Tibial artery (tissue), 4 donors: ENCODE measurements at places on chromosomes 16 and 17.

DNA sequence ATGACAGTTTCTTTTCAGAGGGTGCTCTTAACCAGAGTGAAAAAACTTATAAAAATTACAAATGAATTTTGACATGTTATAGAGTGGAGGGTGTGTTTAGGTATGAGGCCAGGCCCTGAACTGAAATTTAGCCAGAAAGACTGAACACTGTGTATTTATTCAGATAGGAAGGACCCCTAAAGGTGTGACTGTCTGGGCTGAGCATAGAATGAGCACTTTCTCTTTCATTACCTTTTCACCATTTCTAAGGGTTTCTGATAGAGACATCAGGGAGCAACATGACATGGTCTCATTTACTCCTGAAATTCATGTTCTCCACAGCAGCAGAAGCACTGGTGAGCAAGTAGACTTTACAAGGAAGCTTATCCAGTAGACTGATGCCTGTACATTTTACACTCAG lies 32.9 kb downstream of the MRTFB start:
- DNase-seq = no peak

DNA sequence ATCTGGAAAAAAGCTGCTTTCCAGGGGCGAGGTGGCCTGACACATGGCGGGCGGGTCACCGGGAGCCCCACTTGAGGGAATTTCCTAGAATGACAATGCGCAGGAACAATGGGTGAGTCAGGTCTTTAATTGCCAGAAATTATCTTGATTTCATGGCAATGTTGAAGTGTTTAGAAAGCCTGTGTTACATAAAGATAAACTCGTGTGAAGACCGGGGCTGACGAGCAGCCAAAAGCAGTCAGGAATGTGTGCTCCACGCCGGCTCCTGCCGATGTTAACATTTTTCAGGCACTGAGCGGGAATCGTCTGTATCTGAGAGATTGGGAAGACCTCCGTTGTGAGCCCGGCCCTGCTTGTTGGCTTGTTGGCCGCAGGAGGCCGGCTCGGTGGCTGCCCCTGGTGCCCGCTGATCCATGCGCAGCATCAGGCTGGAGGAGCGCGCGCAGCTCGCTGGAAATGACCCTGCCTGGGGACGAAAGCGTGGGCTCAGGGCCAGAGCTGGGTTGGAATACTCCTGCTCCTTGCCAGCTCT lies 353.1 kb downstream of the FOXL1 start:
- DNase-seq = peak; percentile 84

DNA sequence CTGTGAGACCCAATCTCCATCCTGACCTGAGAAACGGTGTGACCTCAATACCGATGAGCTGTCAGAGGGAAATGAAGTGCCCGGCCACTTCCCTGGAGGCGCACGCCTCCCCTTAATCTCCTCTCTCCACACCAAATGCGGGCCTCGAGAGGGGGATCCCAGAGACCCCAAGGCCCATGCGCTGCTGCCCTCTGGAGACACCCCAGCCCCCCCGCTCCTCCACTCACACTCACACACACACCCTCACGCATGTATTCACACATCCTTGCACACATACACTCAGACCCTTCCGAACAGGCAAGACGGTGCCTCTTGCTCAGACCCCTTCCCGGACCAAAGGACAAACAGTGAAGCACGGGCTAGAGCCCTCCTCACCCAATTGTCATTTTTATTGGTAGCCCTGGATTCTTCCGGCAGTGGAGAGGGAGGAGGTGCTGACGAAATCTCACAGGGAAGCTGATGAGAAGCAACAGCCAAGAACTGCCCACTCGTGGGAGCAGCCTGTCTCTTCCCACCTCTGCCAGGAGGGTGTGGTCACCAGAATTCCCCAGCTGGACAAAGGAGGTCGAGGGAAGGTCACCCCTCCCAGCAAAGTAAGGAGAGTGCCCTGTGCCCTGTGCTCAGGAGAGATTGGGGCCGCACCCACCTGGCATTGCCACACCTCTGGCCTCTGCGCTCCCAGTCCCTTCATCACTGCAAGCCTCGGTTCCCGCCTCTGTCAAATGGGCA lies 136.0 kb upstream of the TNRC6C start:
- peak; percentile 34 for DNase-seq

DNA sequence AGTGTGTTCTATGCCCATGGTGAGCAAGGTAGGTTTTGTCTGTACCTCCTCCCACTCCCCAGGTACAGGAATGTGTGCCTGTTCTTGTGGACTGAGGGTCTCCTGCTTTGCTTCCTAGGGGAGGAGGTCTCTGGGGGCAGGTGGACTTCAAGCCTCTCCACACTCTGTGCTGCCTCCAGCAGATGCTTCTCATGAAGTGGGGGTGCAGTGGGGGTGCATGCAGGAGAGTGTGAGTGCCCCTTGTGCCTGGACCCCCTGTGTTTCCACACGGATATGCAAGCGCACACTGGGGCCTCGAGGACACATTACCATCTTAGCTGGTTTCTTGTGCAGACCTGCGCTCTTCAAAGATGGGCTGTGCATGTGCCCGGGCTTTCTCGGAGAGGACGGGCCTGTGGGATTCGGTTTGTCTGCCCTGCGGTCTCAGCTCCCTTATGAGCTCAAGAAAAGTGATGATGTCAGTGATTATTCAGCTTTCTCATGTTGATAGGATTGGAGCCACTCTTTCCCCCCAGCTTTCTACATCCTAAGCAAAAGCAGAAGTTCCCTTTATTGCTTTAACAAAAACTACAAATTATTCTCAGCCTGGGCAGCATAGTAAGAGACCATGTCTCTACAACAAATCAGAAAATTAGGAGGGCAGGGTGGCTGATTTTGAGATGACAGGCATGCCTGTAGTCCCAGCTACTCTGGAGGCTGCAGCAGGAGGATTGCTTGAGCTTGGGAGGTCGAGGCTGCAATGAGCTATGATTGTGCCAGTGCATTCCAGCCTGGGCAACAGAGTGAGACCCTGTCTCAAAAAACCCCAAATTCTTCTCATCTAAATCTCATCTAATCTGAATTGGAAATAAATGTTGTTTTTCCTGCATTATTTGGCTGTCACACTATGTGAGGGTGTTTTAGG lies 86.8 kb downstream of the RPTOR start:
- no peak for DNase-seq

DNA sequence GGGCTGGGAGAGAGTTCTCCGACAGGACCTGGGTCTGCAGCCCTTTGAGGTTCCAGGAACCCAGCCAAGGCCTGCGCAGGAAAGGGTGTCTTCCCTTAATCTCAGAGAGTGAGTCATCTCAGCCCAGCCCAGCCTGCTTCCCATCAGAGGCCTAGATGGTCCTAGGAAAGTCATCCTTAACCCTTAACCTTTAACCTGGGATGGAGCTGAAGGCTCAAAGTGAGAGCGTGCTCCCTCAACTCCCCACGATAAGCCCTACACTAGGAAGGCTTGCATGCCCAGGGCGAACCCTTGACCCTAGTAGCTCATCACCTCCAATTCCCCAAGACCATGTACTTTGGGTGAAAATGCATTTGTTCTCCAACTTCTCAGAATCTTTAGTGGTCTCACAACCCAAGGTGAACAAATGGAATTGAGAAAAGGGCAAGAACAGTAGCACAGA lies 4.8 kb upstream of the ATXN7L3 start:
- no peak for DNase-seq

GRCh38 chr17:31673076-31673475 lies 186.0 kb downstream of the COPRS start:
- no peak for DNase-seq

GRCh38 chr17:80910043-80910442 lies 81.6 kb upstream of the CHMP6 start:
- DNase-seq = peak; percentile 38

- DNase-seq = no peak
Observed at GRCh38 chr16:81237282-81237681, 1.2 kb upstream of the BCO1 start.
